GM23338 (cell line): ENCODE measurements at places on chromosomes 3 and 15.

GRCh38 chr3:43353923-43354670 is 67.8 kb downstream of the SNRK start:
- no peak for DNase-seq

DNA sequence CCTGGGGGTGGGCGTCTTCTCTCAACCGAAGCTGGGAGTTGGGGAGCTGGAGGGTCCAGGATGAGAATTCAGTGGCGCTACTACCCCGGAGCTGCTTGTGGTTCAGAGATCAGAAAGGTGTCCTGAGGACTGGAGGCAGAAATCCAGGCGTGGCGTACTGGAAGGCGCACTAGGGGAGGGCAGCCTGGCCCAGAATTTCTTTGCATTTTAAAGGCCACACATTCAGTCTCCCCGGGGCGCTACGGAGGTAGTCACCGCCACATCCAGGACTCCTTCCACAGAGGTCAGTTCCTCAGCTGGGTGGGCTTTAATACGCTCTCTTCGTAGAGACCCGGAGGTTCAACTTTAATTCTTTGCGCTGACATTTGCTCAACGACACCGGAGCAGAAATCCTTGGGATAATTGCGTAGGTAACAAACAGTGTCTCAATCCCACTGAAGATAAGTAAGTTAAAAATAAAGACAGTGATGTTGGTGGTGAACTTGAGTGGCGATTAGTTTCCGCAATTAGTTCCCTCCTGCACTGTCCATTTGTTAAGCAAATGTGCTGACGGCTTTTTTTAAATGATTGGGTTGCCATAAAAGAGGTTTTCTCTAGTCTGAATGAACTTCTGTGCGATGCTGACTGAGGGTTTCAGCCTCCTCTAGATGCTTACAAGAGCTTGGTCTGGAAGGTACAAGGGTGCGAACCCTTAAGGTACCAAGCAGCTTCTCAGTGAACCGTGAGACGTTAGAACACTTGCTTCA is 535 bp downstream of the MCTP2 start:
- peak; percentile 71 for DNase-seq

GRCh38 chr15:25742041-25742730 is 120.9 kb downstream of the ATP10A start:
- DNase-seq = no peak

GRCh38 chr3:61983479-61983878 is 389.9 kb downstream of the FEZF2 start:
- DNase-seq = no peak

DNA sequence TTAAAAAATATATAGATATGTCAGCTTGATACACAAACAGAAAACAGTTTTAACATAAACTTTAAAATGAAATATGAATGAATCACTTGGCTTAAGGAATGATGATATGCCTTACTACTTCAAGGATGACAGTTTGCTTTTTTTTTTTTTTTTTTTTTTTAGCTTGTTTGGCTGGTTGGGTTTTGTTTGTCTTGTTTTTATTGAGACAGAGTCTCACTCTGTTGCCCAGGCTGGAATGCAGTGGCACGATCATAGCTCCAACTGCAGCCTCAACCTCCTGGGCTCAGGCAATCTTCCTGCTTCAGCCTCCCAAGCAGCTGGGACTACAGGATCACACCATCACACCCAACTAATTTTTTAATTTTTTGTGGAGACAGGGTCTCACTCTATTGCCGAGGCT is 14.5 kb downstream of the LRRC2 start:
- DNase-seq = no peak

GRCh38 chr3:115961380-115961779 is 338.1 kb downstream of the GAP43 start:
- no peak for DNase-seq

DNA sequence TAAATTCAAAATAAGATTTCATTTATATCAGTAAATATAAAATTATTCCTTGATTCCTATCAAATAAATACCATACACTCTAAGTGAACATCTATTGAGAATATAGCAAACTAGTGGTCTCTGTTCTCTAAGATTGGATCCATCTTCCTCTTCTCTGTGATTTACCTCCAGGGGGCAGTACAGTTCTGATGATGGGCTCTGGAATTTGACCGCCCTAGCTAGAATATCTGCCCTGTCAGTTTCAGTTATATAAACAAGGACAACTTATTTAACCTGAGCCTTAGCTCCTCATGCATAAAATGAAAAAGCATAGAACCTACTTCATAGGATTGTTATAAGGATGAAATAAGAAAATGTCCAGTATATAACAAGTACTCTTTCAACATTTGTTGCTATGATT is 171.1 kb upstream of the CCDC54 start:
- DNase-seq = peak; percentile 85

- DNase-seq = no peak
These were observed 17.0 kb downstream of the SYNM start for GRCh38 chr15:99121691-99122410.

DNA sequence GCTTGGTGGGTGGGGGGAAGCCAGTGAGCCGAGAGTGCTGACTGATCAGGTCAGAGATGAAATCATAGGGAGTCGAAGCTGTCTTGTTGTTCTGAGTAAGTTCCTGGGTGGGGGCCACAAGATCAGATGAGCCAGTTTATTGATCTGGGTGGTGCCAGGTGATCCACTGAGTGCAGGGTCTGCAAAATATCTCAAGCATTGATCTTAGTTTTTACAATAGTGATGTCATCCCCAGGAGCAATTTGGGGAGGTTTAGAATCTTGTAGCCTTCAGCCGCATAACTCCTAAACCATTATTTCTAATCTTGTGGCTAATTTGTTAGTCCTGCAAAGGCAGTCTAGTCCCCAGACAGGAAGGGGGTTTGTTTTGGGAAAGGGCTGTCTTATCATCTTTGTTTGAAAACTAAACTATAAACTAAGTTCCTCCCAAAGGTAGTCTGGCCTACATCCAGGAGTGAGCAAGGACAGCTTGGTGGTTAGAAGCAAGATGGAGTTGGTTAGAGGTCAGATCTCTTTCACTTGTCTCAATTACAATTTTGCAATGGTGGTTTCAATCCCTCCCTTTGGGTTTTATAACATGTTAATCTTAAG is 18.7 kb upstream of the MTMR14 start:
- no peak for DNase-seq

GRCh38 chr3:53161450-53161819 is 426 bp downstream of the PRKCD start:
- DNase-seq = no peak

- DNase-seq = peak; percentile 62
These were observed 165.6 kb downstream of the GMNC start for GRCh38 chr3:190696777-190697501.

- DNase-seq = no peak
These were observed 83.6 kb downstream of the LSM3 start for GRCh38 chr3:14262212-14262611.

- DNase-seq = no peak
These were observed 2.8 kb upstream of the MUC20 start for GRCh38 chr3:195717852-195718476.

GRCh38 chr15:70091726-70092463 is 5.8 kb downstream of the TLE3 start:
- no peak for DNase-seq

DNA sequence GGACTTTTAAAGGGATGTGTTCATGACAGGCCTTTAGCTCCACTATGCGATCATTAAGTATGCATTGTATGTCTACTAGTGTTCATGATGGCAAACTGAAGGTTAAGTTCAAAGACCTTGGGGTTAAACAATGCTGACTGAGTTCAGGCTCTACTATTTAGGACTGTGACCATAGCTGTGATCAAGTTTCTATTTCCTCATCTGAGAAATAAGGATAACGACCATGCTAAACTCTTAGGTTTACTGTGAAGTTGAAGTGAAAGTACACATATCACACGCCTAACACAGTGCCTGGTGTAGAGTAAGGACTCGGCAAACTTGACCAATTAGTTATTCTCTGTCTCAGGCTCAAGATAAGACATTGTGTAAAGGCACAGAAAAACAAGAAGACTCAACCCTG is 243.2 kb downstream of the MBNL1 start:
- no peak for DNase-seq

GRCh38 chr3:180898572-180898971 is 13.9 kb upstream of the FXR1 start:
- DNase-seq = no peak

- no peak for DNase-seq
These were observed 4.4 kb downstream of the TRAK1 start for GRCh38 chr3:42095540-42095939.

DNA sequence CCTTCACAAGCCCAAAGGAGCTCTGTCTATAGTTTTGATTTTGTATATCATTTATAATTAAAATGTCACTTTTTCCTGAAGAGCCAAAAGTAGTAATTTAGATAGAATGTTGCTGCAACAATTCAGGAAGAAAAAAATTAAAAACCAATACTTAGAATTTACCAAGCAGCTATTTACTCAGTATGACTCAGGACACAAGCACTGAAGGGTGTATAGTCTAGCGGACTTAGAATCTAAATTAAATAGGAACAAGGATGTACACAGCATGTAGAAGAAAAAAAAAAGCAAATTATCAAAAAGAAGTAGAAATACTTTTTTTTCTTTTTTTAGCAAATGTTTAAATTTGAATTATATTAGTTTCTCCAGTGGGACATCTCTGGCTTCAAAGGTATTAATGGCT is 31.6 kb downstream of the PGBD4 start:
- no peak for DNase-seq

- DNase-seq = peak; percentile 69
These were observed 47.2 kb downstream of the SLC12A8 start for GRCh38 chr3:125165189-125165947.

DNA sequence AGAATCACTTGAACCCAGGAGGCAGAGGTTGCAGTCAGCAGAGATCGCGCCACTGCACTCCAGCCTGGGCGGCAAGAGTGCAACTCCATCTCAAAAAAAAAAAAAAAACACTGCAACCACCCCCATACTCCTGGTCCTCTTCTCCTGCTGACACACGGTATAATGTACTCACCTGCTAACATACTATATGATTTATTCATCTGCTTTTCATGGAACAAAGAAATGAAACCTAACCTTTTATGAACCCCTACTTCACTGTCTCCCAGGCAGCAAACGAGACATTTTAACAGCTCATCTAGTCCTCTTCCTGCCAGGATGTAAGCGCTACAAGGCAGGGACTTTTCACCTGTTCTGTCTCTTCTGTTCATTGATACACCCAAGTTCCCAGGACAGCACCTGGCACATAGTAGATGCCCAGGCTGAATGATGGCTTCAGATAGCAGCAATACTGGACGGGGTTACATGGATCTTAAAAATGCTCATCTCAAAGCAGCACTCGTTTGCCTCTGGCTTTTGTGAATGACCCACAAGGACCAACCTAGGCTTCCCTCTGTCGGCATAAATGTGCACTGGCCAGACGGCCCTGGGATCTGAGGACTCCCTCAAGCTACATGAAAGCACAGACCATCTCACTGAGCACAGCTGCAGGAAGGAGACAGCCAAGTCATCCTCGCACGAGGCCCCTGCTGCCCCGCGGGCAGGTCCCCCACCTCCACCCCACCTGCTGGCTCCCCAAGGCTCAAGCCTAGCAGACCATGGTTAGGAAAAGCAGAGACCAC is 20.3 kb downstream of the XXYLT1 start:
- no peak for DNase-seq

DNA sequence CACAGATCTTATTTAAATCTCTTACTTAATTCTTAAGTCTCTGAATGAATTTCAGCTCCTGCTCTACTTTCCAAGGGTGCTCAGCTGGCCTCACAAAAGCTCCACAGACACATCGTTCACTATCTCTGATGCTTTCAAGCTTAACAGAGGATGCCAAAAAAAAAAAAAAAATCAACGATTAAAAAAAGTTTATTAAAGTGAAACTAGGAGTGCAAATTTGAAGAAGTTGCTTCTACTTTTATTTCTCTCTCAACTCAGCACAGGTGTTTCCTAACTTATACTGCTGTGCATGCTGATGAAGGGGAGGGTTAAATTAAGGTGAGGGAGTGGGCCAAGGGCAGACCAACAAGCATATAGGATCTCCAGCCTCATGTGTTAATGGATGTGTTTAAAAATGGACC is 157.2 kb downstream of the TIGIT start:
- no peak for DNase-seq

- no peak for DNase-seq
These were observed 11.8 kb upstream of the KCNAB1 start for GRCh38 chr3:156108616-156109015.

DNA sequence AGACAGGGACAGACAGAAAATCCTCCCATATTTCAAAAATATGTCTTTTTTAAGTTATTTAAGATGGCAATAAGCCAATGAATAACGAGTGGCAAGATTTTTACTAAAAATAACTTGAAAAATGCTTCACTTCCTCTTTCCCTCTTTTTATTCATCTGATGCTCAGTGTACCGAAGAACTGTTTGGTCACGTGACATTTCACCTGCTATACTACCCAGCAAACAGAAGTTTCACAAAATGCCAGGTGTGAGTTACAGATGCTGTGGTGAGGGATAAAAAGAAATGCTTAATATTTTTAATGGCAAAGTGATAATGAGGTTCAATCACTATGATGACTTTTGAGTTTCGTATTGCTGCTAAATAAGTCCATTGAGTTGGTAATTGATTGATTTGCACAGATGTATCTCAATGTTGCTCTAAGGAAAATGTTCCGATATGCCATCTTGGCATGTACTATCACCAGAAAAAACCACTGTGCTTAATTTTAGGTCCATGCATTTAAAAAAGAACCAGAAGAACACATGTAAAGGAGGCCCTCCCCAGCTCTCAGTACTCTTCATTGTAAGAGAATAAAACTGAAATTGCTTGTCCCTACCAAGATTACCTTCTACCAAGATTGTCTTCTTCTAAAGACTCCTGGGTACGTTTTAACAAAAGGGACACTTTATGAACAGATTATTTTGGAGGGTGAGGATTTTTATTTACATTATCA is 26.0 kb upstream of the SEC62 start:
- no peak for DNase-seq

DNA sequence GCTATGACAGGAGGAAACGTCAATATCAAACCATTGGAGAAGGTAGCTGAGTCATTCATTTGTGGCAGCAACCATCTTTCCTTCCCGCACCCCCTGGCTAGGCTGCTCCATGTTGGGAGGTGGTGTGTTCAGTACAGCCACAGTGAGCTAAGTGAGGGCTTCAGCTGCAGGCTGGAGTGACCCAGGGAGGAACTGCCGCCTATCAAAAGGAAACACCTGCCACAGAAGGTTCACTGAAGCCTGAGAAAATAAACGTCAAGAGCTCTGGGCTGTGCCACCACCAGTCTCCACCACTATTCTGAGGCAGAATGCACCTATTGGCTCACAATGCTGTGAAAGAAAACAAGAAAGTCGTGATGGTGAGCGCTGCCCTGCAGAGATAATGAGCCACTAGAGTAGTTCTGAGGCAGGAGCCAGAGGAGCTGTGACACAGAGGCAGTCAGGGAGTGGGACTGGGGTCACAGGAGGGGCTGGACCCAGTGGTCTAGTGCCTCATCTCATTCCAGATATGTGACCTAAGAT is 34.8 kb upstream of the CD47 start:
- no peak for DNase-seq
